ENCODE measurements at places on chromosomes 2 and 18. TPM values are rescaled to one million over a fixed set of nuclear protein-coding genes. Genes with fewer than 3 reads are reported as not detected.

- DNase-seq: no peak
Measured at GRCh38 chr2:104658144-104658835, 195.6 kb upstream of the POU3F3 start.

- no peak for DNase-seq
Measured at GRCh38 chr2:200662727-200663126, 76.9 kb downstream of the AOX1 start.

DNA sequence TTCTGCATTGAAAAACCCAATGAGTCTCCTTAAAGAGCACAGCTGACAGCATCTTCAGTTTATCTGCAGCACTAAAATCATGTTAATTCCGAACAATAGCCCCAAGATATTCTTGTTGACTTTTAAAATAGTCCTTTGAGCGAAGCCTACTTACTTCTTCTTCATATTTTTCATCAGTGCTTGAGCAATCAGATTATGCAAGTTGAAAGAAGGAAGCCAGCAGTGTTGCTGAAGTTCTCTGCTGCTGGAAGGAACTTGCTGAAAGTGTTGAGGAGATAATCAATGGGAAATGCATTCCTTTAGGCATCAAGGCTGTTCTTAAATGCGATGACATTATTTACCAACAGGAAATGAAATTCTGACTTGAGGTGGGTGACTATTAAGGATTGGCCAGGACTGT, 105.9 kb upstream of the SNTG2 start:
- no peak for DNase-seq

GRCh38 chr2:42013409-42013808, 34.4 kb upstream of the PKDCC start:
- DNase-seq: no peak

DNA sequence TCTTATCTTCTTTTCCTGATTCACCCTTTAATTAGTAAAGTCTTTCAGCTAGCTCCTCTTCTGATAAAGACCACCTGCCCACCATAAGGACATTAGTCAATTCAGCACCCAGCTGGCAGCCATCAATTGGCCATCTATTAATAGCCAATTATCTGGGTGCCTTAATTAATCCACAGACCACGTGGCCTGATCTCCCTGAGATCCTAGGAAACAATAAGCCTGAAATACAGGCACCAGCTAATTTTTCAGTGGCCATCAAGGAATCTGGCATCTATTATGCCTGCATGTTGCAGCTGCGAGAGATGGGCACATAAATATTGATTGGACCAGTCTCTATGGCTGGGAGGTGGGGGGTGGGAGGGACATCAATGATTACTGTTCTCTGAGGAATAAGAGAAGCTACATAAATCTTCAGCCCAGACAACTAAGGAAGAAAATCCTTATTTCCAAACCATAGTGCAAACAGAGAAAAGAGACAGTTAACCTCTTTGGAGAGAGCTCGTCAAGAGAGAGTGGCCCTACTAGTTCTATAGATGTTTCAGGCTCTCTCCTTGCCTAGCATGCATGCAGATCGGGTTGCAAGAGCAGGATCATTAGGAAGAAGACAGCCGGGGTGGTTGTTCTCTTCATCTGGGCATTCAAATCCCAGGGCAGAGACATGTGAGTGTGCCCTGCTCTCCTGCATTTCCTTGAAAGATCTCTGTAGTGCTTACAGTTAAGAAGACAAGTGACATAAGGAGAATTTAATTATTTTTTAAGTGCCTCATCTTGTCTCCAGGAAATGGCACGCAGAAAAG, 8.7 kb downstream of the GALNT14 start:
- DNase-seq: no peak

- no peak for DNase-seq
Measured at GRCh38 chr2:43424262-43425207, 171.3 kb downstream of the THADA start.

DNA sequence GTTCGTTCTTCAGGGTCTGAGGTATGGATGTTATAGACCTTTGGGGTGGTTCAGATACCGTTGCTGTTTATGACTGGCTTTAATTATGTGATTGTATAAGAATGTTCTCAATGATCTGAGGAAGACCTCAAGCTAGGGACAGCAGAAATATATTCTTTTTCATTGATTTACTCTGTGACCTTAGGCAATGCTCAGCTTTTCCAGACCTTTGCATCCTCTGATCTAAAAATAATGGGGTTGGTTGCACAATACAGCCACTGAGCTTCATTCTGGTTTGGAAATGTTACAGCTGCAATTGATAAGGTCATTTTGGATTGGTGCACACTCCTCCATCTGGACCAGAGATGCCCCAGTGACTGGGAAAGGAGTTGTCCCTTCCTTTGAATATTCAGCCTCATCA, 17.2 kb upstream of the CABYR start:
- no peak for DNase-seq

DNA sequence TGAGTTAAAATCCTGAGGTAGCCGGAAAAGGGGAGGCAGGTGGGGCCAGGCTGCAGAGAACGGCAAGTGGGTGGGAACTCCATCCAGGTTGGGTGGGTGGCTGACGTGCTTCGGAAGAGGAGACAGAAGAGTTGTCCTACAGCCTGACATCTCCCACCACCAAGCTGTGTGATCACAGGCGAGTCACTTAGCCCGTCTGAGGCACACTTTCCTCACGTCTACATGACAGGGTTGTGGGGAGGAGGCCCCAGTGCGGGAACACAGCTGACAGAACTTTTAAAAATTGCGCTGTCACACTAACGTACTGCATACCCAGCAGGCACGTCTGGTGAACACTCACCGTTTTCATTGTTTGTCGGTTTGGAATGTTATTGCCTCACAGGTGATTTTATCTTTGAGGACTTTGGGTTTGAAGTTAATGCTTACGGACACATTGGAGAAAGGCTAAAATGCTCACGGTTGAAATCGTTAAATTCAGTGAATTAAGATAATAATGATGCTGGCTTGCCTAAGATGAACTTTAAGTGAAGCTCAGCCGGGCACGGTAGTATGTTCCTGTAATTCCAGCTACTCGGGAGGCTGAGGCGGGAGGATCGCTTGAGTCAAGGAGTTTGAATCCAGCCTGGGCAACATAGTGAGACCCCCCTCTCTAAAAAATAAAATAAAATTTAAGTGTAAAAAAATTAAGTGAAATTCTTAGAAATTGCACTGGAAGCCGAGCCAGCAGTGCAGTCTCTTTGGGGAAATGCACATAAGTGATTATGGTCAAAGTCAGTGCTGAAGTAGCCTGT, 8.9 kb downstream of the EMILIN2 start:
- DNase-seq: peak; percentile 66

DNA sequence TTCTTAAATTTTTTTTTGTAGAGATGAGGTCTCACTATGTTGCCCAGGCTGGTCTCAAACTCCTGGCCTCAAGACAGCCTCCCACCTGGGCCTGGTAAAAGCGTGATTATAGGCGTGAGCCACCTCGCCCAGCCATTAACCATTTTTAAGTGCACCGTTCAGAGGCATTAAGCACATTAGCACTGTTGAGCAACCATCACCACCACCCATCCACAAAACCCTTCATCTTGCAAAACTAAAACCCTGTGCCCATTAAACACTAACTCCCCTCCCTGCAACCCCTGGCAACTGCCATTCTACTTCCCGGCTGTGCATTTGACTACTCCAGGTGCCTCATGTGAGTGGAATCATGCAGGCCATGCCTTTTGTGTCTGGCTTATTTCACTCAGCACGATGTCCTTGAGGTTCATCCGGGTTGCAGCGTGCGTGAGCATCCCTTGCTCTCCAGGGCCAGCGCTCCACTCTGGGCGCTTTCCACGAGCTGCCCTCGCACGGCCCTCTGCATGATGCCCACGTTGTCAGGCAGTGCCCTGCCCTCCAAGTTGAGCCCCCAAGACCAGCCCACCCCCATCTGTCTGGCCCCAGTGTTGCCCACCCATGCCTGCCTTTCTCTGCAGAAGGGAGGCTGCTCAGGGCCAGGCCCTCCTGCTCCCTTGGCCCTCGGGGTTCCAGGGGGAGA, 63.0 kb upstream of the GLI2 start:
- DNase-seq: no peak

DNA sequence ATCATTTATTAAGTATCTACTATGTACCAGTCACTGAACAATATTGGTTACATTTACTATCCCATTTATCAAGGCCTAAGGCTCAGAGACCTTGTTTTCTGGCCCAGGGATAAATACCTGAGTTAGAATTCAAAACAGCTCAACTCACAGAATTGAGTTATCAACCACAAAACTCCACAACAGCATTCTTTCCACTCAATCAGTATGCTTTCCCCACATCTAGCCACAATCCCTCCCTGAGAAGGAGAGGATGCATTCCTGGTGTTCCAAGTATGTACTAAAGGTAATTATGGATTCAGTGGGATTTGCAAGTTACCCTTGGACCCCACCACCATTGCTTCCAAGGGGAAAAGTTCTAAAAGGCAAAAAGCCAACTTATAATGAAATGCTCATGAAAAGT, 104.2 kb upstream of the PID1 start:
- DNase-seq: no peak

- DNase-seq: no peak
Measured at GRCh38 chr2:219182331-219183150, 4.5 kb downstream of the RETREG2 start.

DNA sequence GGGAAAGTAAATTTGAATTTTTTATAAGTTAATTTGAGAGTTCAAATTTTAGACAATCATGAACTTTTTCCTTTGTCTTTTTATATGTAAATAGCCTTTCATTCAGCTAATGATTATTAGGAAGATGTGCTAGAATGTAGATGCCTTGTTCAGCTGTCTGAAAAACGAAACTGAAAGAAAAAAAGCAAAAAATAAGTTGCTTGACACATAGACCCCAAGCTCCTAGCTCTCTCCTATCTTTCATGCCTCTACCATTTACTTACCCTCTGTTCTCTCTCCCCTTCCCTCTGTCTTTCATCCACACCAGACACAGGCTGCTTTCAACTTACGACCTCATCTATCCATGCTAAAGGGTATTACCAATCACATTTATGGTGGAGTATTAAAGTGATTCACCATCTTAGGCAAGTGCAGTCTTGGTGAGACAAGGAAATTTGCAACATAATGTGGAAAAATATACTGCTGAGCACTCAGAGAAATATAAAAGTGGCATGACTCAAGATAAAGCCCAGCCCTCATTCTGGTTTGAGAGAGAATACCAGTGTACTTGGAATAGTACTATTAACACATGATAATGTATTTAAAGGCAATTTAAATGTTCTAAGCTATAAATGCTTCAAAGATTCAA, 425.6 kb downstream of the SUCLG1 start:
- DNase-seq: peak; percentile 38

EVX2 gene
- 1.2 TPM for total RNA-seq

Measured in umbilical cord (tissue), 2 donors.